ENCODE measurements at places on chromosomes 13 and 19.

- no peak for DNase-seq
Measured at GRCh38 chr13:45289936-45290563, 50.9 kb downstream of the TPT1 start.

GRCh38 chr13:60759499-60759898 lies 362.5 kb downstream of the TDRD3 start:
- DNase-seq: no peak

DNA sequence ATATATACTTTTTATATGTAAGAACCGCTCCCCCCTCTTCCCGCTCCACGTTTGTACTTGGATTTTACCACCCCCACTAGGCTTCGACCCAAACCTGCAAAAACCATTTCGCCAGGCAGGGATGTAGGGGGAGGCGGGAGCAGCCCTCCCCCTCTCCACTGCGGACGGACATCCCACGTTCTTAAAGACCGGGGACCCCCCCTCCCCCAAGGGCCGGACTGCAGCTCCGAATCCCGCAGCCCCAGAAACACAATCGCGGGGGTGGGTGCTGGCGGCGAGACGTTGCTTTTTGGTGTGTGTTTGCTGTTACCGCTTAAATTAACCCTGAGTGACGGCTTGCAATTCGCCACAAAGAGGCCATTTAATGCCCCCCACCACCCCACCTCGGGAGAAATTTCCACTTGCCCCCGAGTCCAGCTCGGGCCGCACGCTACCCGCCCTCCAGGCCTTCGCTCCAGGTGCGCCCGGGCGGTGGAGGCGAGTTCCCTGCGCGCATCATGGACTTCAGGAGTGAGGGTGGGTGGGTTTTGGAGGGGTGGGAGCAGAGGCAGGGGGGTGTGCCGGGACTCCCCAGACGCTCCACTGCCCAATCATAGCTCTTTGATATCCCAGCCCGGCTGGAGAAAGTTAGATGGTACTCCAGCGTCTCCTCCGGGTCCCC lies 15.8 kb downstream of the NFIX start:
- no peak for DNase-seq

DNA sequence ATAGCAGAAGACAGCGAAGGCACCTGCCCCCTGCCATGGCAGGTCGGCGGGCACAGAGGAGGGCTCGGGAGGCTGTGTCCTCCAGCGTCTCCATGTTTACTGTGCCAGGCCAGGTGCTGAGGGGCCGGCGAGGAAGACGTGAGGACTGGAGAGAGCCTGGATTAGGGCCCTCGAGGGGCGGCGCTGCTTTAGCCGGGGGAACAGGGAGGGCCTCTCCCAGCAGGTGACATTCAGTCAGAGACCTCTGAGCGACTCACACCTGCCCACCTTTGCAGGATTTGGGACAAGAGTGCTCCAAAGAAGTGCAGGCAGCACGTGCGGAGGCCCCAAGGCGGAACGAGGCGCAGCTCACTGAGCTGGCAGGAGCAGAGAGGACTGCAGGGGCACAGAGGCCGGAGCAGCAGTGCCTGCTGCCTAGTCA lies 17.6 kb downstream of the KDM4B start:
- no peak for DNase-seq

GRCh38 chr19:33437393-33437820 lies 63.9 kb downstream of the CEBPG start:
- no peak for DNase-seq

DNA sequence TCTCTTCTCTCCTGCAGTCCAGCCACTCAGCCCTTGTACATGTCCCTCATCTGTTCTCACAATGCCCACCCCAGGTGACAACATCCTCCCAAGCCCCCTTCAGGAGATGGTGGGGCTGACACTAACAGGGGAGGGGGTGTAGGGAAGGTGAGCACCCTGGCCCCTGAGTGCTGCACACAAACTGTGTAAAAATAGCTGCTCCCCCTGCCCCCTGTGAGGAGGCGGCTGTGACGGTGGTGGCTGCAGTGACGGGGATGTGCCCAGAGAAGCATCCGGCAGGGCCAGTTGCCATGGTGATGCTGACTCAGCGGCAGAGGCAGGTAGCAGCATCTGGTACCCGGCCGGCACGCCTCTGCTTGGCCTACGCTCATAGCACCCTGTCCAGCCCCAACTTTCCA lies 13.0 kb upstream of the JUND start:
- no peak for DNase-seq

GRCh38 chr13:46389457-46390451 lies 2.7 kb upstream of the RUBCNL start:
- DNase-seq: no peak

DNA sequence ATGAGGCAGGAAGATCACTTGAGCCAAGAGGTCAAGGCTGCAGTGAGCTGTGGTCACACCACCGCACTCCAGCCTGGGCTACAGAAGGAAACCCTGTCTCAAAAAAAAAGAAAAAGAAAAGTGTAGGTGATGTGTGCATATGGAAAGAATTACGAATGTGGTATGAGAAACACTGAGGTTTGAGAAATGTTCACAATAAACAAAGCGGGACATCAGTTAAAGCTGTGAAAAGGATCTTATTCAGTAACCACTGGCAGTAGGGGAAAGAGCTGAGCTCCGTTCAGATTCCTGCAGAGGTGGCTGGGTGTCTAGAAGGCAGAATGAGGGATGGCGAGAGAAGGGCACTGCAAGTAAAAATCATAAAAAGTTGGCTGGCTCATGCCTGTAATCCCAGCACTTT lies 4.1 kb upstream of the IGSF23 start:
- no peak for DNase-seq

DNA sequence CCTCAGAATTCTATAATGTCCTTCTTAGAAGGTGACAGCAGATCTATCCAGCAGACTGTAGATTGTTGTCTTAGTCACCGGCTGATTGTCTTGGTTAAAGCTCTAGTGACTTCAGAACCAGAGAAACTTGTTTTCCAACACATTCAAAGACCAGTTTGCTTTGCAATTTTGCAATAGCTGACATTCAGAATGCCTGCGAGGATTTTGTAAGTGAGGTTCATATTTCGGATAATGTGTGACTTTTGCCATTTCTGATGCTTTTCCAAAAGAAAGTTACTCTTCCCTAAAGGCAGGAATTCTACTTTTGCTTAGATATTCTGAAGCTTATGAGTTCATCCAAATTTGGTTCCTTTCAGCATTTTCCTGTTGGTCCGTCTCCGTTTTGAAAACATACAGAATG lies 13.2 kb downstream of the SPINT2 start:
- no peak for DNase-seq

- no peak for DNase-seq
Measured at GRCh38 chr13:40666933-40667621, 636 bp upstream of the FOXO1 start.

DNA sequence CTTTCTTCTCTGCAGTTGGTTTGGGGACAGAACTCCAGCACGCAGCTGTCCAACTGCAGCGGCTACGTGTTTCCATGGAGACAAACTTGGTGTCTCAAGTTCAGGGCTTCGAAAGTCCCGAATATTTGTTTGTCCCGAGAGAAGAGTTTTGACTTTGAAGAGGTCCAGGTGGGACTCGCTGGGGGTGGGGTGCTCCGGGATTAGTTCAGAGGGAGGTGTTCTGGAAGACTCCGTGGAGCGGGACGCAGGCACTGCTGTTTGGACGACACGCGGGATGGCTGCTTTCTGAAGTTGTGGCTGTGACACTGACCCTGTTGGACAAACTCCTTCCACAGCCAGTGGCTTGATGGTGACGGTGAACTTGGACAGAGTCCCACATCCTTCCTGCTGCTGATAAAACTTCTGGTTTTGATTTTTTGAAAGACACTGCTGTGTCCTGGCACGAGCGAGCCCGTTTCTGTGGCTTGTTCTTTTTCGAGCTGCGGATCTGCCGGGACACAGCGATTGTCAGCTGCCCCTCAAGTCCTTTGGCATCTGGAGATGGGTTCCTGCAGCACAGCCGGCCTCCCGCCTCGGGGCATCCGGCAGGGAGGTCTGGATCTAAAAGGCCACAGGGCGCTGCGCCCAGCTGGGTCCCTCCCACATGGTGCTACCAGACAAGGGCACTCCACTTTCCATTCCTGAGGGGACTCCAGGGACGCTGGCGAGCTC lies 15.9 kb upstream of the RANBP3 start:
- no peak for DNase-seq

DNA sequence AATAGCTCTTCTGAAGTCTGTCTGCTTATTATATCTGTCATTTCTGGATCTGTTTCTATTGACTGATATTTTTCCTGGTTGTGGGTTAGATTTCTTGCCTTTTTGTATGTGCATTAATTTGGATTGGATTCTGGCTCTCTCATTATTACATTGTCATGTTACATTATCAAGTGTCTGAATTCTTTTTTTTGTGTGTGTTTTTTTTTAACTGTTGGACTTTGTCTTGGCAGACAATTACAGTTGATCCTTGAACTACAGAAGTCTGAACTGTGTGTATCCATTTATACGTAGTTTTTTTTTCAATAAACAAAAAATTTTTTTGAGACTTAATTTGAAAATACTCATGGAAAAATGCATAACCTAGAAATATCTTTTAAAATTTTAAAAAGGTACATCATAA lies 22.5 kb downstream of the RFC3 start:
- no peak for DNase-seq

DNA sequence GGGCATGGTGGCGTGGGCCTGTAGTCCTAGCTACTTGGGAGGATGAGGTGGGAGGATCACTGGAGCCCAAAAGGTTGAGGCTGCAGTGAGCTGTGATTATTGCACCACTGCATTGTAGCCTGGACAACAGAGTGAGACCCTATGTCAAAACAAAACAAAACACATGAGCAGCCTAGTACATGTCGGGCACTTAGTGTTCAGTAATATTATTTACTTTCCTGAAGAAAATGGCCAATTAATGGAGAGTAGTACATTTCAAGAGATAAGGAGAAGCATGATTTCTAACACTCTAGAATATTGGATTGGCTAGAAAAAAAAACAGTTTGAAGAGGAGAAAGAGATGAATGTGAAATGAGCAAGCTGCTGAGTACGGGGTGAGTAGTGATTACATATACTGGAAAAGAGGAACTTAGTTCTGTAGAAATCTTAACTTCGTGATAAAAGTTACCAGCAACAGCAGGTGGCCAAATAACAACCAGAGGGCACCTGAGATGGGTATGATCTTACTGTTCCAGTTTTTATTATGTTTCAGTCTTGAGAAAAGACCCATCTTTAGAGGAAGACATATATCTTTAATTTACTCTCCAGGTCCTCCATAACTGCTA lies 36.2 kb downstream of the SPATA13 start:
- no peak for DNase-seq

- no peak for DNase-seq
Measured at GRCh38 chr13:104632736-104633135, 1566.5 kb upstream of the SLC10A2 start.

DNA sequence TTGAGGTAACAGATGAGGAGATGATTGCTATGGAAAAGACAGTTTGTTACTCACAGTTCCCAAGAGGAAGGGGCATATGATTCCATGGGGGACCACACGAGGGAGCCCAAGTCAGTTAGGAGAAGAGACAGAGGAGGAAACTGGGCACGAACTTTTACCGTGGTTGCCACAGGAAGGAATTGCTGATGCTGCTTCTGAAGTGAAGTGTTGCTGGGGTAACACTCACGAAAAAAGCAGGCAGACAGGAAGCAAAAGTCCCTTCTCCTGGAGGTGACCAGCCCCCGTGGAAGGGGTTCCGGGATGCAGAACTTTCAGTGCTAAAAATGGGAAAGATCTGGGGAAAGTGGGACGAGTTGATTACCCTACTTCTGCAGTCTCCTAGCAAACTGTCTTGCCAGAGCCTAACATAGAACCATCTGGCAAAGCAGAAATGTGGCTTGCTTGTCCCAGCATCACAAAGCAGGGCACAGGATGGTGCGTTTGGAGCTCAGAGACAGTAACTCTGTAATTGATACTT lies 35.4 kb upstream of the MAP3K10 start:
- no peak for DNase-seq

DNA sequence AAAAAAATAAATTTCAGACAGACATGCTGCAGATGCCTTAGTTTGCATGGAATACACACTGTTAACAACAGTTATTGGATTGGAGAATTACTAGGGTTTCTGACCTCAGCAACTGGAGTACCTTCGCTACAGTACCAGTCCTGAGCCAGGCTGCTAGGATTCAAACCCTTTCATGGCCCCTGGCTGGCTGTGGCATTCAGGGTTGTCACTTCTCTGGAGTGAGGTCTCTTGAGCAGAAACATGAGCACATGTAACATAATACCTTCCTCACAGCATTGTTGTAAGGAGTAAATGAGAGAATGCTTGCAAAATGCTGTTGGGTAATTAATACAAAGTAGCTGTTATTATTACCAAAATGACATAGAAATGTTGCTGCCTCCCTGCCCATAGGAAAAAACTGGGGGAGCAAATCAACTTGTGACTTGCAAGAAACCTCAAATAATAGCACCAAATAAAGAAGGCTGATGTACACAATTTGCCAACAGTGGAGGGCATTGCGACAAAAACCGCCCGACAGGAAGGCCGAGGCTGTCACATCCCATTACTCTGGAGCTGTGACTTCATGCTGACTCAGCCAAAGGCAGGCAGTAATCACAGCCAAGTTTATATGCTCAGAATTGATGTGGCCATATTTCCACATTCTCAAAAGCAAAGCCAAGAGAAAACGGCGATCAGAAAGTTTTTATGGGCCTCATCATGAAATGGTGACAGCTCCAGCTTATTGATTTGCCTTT lies 100.4 kb downstream of the RFC3 start:
- DNase-seq: no peak

DNA sequence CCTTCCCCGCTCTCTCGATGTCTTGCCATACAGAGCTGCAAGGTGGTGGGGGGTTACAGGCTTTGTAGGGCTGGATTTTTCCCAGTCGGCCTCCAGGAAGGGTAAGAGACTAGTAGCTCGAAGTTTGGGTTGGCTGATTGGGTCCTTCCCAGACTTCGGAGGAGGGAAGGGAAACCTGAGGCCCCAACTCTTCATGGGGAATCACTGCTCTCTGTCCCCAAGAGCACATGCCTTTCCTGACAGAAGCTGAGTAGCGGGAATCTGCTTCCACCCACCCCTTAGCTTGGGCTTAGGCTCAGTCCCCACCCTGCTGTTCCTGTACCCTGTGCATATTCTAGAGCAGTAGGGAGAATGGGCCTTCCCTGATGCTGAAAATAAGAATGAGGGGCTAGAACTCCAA lies 39.7 kb downstream of the PPP2R1A start:
- DNase-seq: no peak

GRCh38 chr19:3055741-3056416 lies 6.4 kb downstream of the TLE5 start:
- DNase-seq: no peak

DNA sequence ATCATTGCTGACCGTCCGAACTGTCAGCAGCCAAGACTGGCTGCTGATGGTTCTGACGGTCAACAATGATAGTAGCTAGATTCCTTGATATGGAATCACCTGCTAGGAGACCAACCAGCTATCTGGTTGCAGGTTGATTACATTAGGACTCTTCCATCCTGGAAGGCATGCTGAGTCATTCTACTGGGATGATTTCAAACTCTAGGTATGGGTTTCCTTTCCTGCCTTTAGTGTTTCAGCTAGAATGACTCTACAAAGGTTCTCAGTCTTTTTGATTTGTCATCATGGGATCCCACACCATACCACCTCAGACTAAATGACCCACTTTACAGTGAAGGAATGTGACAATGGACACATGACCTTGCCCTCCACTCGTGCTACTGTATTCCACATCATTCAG lies 138.1 kb upstream of the KL start:
- DNase-seq: no peak
